ENCODE measurements at places on chromosomes 6 and 20.

DNA sequence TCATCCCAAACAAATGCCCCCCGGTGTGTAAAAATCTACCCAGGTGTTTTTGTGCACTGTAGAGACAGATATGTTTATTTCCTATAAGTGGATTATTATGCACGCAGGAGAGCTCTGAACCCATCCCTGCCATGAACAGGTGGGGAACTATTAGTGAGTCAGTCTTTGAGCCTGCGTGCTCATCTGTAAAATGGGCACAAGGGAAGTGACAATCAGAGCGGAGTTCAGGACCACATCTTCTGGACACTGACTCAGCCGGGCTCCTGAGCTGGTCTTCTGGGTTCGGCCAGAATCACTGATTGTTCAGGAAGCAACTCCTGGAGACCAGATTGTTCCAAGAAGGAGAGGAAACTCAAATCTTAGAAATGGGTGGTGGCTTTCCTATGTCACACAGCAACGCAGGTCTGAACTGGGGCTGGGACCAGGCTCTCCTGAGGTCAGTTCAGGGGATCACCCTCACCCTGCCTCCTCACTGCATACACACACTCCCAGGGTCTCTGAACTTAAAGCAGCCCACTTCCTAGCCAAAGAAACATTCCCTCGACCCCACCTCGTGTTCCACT lies 27.3 kb upstream of the TGM2 start:
- peaks cover 3% of the 10 kb centered on the region for H3K4me1 ChIP-seq
- H3K27ac ChIP-seq = no peak overlapping the region
- DNase-seq = no peak
- H3K27me3 ChIP-seq = peaks cover 32% of the 10 kb centered on the region

- peaks cover 7% of the 10 kb centered on the region for H3K36me3 ChIP-seq
- peaks cover 12% of the 10 kb centered on the region for H3K27me3 ChIP-seq
- H3K27ac ChIP-seq = no peak overlapping the region
- peaks cover 3% of the 10 kb centered on the region for H3K4me1 ChIP-seq
Observed at GRCh38 chr20:58486207-58486606, 29.0 kb downstream of the APCDD1L start.

- no peak for DNase-seq
- no peak overlapping the region for H3K27ac ChIP-seq
- H3K4me3 ChIP-seq = no peak overlapping the region
Observed at GRCh38 chr6:71392276-71392675, 103.7 kb downstream of the OGFRL1 start.

DNA sequence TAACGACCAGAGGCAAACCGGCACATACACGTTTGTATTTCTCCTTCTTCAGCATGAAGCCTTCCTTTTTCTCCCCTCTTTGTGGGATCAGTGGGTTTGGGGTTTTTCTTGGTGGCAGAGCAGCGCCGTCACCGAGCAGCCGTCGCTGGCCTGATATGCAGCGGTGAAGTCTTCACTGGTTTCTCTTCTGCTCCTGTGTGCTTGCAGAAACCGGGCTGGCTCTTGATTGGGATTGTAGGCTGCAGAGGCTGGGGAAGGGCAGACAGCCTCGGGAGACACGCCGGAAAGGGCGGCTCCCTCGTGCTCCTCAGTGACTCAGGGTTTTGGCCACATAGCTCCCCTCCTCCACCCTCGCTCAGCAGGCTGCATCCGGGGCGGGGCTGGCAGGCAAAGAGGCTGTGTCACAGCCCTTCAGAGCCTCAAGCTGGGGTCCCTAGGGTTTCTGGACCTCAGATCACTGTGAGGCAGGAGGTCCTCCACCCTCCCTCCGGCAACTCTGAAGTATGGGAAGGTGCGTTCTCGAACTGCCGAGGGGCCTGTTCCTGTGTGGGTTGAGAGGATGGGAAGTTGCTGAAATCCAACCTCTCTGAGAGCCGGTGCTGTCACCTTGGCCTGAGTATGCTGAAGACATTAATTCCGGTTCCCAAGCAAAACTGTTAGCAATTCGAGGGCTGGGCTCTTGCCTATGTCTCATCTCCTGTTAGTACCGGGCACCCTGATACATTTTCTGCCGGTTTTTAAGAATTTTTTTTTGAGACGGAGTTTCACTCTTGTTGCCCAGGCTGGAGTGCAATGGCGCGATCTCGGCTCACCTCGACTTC lies 24.2 kb downstream of the NQO2 start:
- H3K36me3 ChIP-seq = no peaks in the 10 kb centered on the region
- no peaks in the 10 kb centered on the region for H3K27me3 ChIP-seq
- peak overlapping the region; percentile 97 for H3K4me3 ChIP-seq
- H3K4me1 ChIP-seq = peaks cover 29% of the 10 kb centered on the region
- H3K27ac ChIP-seq = peak overlapping the region; percentile 95

DNA sequence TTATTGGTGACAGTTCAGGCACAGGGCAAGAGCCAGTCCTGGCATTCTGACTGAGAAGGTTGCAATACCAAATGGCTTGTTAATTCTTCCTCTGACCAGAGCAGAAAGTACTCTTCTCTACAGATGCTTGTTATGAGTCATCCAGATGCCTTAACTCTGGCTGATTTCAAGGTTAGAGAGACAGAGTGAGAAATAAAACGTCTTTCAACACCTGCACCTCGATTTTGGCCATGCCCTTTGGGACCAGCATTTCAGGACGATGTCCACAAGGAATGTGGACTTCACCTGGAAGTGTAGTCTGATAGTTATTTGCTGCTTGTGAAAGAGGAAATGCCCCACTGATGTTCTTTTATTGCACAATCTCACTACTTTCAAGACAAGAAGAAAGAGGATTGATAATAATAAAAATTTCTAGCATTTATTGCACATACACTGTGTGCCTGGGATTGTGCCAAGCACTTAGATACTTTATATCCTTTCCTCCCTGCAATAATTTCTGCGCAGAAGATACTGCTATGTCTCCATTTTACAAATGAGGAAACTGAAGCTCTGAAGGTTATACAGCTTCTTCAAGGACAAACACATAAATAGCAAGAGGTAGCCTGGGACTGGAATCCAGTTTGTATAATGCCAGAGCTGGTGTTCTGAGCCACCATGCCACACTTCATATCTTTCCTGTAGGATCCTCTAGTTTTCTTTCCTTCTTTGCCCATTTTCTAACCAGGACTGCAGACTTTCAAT lies 33.5 kb upstream of the MCM3 start:
- no peaks in the 10 kb centered on the region for H3K36me3 ChIP-seq
- DNase-seq = no peak
- no peak overlapping the region for H3K4me3 ChIP-seq
- H3K27me3 ChIP-seq = no peaks in the 10 kb centered on the region
- peak overlapping the region; percentile 6 for H3K27ac ChIP-seq
- H3K4me1 ChIP-seq = peaks cover 12% of the 10 kb centered on the region

GRCh38 chr6:36210886-36211595 lies 14.5 kb downstream of the BRPF3 start:
- H3K4me1 ChIP-seq = peaks cover 19% of the 10 kb centered on the region
- no peak overlapping the region for H3K4me3 ChIP-seq
- H3K27ac ChIP-seq = no peak overlapping the region
- DNase-seq = no peak
- no peaks in the 10 kb centered on the region for H3K27me3 ChIP-seq
- H3K36me3 ChIP-seq = peaks cover 22% of the 10 kb centered on the region

DNA sequence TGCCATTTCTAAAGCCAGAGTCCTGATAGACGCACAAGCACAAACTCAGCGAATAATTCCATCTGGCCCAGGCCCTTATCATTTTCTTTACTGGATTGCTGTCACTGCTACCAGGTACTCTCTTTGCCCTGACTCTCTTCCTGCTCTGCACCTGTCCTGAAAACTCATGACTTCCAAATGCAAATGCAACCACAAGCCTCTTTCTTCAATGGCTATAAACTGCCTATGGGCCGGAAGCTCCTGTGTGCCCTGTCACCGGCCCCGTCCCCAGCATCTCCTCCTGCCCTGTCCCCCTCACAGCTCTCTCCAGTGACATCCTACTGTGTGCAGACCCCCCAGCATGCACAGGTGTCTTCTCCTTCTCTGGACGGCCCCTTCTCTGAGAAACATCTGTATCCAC lies 302.6 kb downstream of the GMDS start:
- H3K36me3 ChIP-seq = peaks cover 4% of the 10 kb centered on the region
- H3K27ac ChIP-seq = no peak overlapping the region
- DNase-seq = no peak
- H3K4me3 ChIP-seq = no peak overlapping the region
- no peaks in the 10 kb centered on the region for H3K27me3 ChIP-seq
- no peaks in the 10 kb centered on the region for H3K4me1 ChIP-seq

DNA sequence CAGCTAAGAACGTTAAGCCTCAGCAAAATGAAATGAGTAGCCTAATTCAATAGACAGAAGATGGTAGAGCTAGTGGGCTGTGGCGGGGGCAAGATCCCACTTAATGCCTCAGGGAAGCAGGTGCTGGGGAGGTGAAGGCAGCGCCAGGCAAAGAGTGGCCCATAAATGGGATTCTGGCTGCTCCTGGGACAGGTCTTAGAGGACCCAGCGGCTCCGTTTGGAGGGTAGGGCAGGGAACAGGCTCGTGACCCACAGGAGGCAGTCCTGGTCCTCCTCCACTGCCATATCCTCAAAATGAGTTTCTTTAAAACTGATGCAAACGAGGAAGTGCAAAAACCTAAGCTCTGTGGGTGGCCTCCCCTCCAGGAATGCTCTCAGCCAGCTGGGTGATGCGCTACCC lies 32.7 kb downstream of the SAYSD1 start:
- H3K4me1 ChIP-seq = peaks cover 2% of the 10 kb centered on the region
- no peak overlapping the region for H3K27ac ChIP-seq
- no peak for DNase-seq
- H3K36me3 ChIP-seq = peaks cover 2% of the 10 kb centered on the region

- H3K36me3 ChIP-seq = no peaks in the 10 kb centered on the region
- H3K27me3 ChIP-seq = peaks cover 5% of the 10 kb centered on the region
- DNase-seq = no peak
- no peak overlapping the region for H3K4me3 ChIP-seq
Observed at GRCh38 chr6:6217855-6218758, 102.4 kb downstream of the F13A1 start.

GRCh38 chr6:81253821-81254220 lies 498.7 kb downstream of the TENT5A start:
- H3K4me1 ChIP-seq = no peaks in the 10 kb centered on the region
- no peak overlapping the region for H3K4me3 ChIP-seq
- no peaks in the 10 kb centered on the region for H3K27me3 ChIP-seq
- H3K36me3 ChIP-seq = no peaks in the 10 kb centered on the region

DNA sequence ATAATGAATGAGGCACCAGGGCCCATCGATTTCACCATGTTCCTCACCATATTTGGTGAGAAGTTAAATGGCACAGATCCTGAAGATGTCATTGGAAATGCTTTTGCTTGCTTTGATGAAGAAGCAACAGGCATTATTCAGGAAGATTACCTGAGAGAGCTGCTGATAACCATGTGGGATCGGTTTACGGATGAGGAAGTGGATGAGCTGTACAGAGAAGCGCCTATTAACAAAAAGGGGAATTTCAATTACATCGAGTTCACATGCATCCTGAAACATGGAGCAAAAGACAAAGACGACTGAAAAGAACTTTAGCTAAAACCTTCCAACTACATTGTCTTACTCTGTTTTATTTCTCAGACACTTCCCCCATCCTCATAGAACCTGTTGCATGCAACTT lies 21.6 kb upstream of the ZBTB22 start:
- H3K27ac ChIP-seq = peak overlapping the region; percentile 74
- DNase-seq = no peak
- no peaks in the 10 kb centered on the region for H3K36me3 ChIP-seq
- H3K27me3 ChIP-seq = no peaks in the 10 kb centered on the region
- H3K4me3 ChIP-seq = no peak overlapping the region
- H3K4me1 ChIP-seq = peaks cover 10% of the 10 kb centered on the region

DNA sequence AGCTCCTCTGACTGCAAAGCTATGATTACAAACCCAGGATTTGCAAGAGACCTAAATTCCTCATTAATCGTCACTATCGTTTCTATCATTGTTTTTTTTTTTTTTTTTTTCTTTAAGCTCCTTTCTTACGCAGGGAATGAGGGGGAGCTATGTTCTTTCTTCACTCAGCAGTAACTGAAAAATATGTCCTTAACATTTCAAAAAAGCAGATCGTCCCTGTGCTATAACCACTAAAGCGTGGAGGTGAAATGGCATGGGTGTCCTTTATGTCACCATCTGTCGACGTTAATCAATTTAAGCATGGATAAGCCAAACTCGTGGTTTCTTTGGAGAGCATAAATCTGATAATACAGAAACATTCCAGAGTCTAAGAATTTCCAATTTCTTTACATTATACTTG lies 67.9 kb upstream of the TRAF3IP2 start:
- H3K36me3 ChIP-seq = peaks cover 10% of the 10 kb centered on the region
- DNase-seq = no peak
- peaks cover 24% of the 10 kb centered on the region for H3K4me1 ChIP-seq
- H3K27me3 ChIP-seq = no peaks in the 10 kb centered on the region
- H3K27ac ChIP-seq = peak overlapping the region; percentile 92

- H3K27ac ChIP-seq = peak overlapping the region; percentile 100
- peaks cover 20% of the 10 kb centered on the region for H3K36me3 ChIP-seq
- peaks cover 50% of the 10 kb centered on the region for H3K4me1 ChIP-seq
- no peak for DNase-seq
- H3K27me3 ChIP-seq = no peaks in the 10 kb centered on the region
- H3K4me3 ChIP-seq = peak overlapping the region; percentile 91
Observed at GRCh38 chr6:31350196-31351032, 6.6 kb downstream of the HLA-B start.

All from T-helper 17 cell (primary cell).